ENCODE measurements at places on chromosomes 5 and 9.

DNA sequence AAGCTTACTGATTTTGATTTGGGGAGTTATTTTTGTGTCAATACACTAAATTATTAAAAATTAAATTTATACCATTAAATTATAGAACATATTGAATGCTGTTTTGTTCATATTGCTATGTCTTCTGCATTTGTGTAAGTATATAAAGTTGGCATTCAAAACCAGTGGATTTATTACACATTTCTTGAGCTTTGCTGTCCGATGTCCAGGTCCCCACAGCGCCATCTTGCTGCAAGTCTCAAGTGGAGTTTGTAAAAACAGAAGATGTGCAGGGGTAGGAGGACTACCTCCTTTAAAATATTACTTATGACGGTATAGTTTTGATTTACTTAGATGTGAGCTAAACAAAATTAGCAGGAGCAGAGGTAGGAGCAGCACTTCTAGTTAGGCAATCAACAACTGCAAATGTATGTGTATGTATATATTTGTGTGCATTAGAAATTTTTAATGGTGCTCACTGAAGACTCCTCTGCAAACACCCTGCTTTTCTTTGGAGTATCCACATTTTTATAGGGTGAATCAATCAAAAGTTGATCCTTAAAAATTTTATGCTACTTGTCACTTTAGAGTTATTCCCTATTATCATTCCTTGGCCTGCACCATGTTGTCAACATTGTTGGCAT lies 37.4 kb downstream of the CPEB4 start:
- peak; percentile 56 for DNase-seq

GRCh38 chr5:136631186-136631585 lies 265.8 kb upstream of the TRPC7 start:
- DNase-seq, result no peak

DNA sequence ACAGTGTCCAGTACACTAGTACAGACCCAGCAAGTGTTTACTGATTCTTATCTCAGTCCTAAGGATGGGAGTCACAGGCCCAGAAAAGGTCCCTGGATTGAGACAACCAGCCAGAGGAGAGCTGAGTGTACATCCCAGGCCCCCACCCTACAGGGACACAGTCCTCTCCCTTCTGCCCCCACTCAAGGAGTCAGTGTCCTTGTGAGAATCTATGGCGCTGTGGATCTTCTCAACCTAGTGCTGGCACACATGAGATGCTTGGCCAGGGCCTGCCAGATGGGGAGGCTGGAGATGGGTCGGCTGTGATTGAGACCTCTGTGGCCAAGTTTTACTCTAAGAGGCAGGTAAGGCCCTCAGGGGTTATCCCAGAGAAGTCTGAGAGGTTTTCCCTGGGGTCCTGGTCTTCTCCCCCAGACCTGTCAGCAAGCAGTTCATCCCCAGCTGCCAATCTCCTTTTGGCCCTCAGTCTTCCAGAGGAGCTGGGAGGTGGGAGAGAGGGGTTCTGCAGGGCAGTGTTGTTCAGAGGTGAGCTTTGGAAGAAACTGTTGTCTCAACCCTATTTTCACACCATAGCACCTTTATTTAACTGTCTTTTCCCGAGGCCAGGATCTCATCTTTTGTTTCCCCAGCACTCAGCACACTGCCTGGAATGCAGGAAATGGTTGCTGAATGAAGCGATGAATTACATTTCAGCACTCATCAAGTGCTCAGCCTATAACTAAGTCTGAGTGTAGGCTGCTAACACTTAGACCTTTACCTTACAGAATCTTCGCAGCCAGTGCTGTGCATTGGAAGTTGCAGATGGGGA lies 3.2 kb upstream of the NSD1 start:
- DNase-seq, result no peak

GRCh38 chr5:81696418-81697397 lies 54.2 kb downstream of the SSBP2 start:
- no peak for DNase-seq

- DNase-seq, result peak; percentile 74
Measured at GRCh38 chr5:160133071-160133917, 14.0 kb upstream of the PWWP2A start.

DNA sequence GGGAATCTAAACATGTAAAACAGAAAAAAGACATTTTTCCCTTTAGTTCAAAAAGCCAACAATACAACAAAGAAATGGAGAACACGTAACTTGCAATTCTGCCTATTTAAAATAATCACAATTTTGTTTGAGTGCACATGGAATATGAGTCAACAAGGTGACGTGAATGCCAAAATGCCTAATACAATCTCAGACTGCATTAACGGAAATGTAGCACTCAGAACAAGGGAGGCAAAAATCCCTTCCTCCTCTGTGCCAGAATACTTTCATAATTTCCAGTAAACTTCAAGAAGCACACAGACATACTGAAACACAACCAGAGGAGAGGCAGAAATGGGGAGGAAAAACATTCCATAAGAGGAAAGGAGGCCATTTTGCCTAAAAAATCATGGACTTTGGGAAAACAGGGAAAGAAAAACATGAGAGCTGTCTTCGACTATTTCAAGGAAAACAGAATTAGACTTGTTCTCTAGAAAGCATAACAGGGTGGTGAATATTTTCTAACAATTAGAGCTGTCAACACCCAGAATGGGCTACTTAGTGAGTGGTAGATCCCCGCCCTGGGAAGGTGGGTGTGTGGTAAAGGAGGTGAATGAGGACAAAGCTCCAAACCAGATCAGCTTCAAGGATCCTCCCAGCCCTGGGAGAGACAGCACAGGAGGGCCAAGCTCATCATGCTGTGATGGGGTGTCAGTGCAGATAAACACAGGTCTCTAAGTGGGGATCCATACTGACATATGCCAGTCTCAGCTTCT lies 48.2 kb downstream of the ABCA1 start:
- DNase-seq, result no peak

DNA sequence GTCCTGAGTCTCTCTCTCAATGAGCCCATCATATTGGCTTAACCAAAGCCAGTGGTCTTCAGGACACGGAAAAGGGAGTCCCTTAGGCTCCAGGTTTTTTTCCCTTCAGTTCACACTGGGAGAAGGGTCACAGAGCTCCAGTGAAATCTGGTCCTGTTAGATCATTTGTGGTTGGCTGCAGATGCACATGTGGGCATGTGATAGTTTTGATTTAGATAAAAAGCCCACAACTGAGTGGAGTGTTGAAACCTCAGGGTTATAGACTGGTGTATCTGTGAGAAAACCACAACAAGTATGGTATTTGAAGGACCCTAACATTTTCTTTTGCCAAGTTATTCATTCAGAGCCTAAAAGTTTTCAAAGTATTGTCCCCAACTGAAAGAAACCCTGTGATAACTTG lies 46.7 kb downstream of the PRLR start:
- no peak for DNase-seq

- DNase-seq, result peak; percentile 83
Measured at GRCh38 chr5:150589862-150590601, 50.4 kb upstream of the SYNPO start.

DNA sequence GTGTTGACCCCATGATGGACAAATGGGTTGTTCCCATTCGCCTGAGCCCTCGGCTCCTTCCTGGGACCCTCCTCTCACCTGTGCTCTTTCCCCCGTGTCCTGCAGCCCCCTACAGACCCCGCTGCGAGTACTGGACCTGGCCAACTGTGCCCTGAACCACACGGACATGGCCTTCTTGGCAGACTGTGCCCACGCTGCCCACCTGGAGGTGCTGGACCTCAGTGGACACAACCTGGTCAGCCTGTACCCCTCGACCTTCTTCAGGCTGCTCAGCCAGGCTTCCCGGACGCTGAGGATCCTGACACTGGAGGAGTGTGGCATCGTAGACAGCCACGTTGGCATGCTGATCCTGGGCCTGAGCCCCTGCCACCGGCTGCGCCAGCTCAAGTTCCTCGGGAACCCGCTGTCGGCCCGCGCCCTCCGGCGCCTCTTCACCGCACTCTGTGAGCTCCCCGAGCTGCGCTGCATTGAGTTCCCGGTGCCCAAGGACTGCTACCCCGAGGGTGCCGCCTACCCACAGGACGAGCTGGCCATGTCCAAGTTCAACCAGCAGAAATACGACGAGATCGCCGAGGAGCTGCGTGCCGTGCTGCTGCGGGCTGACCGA lies 3.4 kb downstream of the LRRC14B start:
- DNase-seq, result no peak

- no peak for DNase-seq
Measured at GRCh38 chr9:130213911-130214761, 41.9 kb downstream of the NCS1 start.

GRCh38 chr5:37255774-37256358 lies 6.7 kb upstream of the CPLANE1 start:
- DNase-seq, result no peak

GRCh38 chr5:181173027-181173419 lies 25.6 kb downstream of the OR2V2 start:
- DNase-seq, result peak; percentile 49

GRCh38 chr9:129698254-129698757 lies 32.9 kb downstream of the PRRX2 start:
- DNase-seq, result no peak

DNA sequence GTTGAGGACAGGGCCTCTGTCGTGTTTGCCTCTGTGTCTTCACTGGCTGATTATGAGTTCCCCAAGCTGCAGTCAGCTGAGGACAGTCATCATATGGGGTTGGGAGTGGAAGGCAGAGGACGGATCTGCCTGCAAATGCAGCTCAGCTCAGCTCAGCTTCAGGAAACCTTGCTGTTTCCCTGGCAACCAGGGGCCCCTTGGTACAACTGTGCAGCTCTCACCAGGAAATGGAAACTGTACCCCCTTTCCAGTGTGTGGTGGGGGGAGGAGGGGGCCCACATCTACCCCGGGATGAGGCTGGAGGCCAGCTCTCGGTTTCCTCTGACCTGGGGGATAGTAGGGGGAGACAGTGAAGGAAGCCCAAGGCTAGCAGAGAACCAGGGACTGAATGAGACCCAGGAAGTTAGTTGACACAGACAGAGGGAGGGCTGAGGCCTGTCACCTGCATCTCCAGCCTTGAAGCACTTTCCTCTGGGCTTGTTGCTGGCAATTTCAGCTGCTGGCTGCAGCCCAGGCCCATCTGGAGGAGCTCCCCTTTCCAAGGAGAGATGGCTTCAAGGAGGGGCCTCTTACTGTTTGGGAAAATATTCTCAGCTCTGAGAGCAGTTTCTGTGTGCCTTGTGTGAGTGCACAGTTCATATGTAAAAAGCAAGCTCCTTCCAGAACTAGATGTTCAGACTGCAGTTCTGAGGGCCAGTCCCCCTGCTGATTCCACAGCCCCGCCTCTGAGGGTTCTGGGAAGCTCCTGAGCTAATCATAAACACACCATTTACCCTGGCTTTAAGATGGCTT lies 6.9 kb downstream of the ANXA6 start:
- DNase-seq, result no peak

DNA sequence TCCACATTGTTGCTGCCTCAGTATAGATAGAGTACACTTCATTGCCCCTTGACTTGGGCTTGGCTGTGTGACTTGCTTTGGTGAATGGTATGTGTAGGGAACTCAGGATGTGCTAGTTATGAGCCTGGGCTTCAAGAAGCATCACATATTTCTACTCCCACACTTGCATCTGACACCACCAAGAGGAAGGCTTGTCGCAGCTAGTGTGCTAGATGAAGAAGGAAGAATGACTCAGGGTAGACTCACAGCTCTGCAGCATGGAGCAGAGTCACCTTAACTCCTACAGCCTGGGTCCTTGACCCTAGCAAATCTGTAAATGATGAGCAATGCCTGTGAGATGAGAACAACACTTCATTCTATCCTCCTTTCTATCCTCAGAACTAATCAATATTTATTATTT lies 261.8 kb downstream of the ASTN2 start:
- DNase-seq, result no peak

- no peak for DNase-seq
Measured at GRCh38 chr9:123111427-123112014, 78.1 kb downstream of the GPR21 start.

GRCh38 chr9:133210202-133210532 lies 1.1 kb upstream of the OBP2B start:
- DNase-seq, result no peak

DNA sequence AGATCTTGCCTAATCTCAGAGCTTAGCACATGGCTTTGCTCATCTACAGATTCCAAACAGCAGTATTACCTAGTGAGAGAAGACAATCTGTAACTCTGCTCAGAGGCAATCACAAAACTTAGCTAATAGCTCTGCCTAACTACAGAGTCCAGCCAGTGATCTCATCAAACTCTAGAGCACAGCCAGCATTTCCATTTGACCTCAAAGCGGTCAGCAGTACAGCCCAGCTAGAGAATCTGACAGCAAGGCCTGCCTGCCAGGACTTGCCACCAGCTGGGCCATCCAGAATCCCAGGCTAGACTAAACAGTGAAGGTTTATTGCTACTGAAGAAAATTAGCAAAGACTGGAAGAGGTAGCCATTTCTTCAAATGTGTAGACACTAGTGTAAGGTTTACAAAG lies 217.9 kb upstream of the VLDLR start:
- DNase-seq, result no peak

- no peak for DNase-seq
Measured at GRCh38 chr5:4738298-4738697, 401.8 kb upstream of the ADAMTS16 start.

GRCh38 chr5:107670932-107671741 lies at the start of gene EFNA5:
Gene EFNA5 (minus strand): TSS chr5:107670937.
- peak; percentile 82 for DNase-seq

- DNase-seq, result peak; percentile 52
Measured at GRCh38 chr5:134124289-134125038, 10.0 kb downstream of the TCF7 start.

DNA sequence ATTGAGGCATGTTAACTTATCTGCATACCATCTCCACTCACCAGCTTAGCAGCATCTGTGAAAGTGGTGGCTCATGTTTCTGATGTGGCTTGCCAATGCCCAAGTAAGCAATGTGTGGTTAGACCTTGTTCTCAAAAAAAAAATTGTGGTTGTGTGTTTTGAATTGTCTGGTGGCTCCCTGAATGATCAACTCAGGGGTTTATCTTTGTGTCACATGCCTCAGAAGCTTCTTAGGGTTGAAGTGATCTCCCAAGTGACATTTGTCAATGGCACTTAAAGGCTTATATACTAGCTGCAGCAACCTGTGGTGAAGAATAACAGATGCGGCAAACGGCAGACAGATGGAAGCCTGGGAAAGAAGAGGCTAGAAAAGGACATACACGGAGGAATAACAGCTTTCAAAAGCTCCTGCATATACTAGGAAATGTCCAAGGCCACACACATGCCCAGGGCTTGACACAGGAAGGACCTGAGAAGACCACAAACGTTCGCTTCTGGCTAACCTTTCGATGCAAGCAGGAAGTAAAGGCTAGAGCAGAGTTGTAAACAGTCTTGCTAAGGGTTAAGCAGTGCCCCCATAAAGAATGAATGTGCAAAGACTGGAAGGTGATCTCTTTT lies 42.2 kb upstream of the FSD1L start:
- peak; percentile 95 for DNase-seq

DNA sequence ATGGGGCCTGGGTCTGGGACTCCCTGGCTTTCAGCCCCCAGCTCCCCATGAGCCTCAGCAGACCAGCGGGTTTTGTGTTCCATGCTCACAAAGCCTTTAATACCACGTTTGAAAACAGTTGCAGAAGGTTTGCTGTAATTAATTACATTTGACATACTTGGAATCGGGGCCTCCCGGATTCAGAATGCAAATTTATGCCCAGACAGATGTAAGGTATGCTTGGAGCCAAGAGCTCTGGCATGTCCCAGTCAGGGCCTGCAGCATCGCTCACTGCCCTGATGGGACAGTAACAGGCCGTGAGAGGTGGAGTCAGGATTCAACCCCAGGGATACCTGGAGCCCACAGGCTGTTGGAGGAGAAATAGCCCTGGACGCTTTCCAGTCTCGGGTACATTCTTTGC lies 12.2 kb downstream of the ZNF618 start:
- no peak for DNase-seq
